Right cardiac atrium (tissue), 5 donors: ENCODE measurements at places on chromosomes 2 and 18. TPM values are rescaled to one million over a fixed set of nuclear protein-coding genes. Genes with fewer than 3 reads are reported as not detected.

The FAM110C gene
- 6.5 TPM for total RNA-seq

The MC5R gene
- total RNA-seq: not detected

The UGT1A10 gene
- total RNA-seq: not detected

The ALPG gene
- total RNA-seq: not detected

The ABCG8 gene
- total RNA-seq: not detected

The DLX1 gene
- 0.18 TPM for total RNA-seq

The LRATD1 gene
- 10.8 TPM for total RNA-seq

The SP9 gene
- not detected for total RNA-seq

The ERBB4 gene
- total RNA-seq: 35.4 TPM

The REG1B gene
- not detected for total RNA-seq

The ANAPC1 gene
- 19.3 TPM for total RNA-seq

The TMEM247 gene
- not detected for total RNA-seq

The NCKAP5 gene
- total RNA-seq: 7.3 TPM

The CDCA7 gene
- 0.31 TPM for total RNA-seq

The GALNT14 gene
- total RNA-seq: not detected

The CCDC74B gene
- 2.2 TPM for total RNA-seq

The SP100 gene
- total RNA-seq: 72.1 TPM
